ENCODE measurements at places on chromosomes 5 and 9.
A peak's percentile ranks its signal among the peaks of the same experiment; 100 is the strongest.

- DNase-seq = no peak
Observed at GRCh38 chr5:180069589-180070247, 1.8 kb downstream of the RNF130 start.

- no peak for DNase-seq
Observed at GRCh38 chr9:134536101-134536900, 105.3 kb upstream of the COL5A1 start.

GRCh38 chr9:84997472-84997871 is 327.9 kb downstream of the NTRK2 start:
- DNase-seq = no peak

GRCh38 chr9:89738137-89738932 is 133.5 kb downstream of the GADD45G start:
- DNase-seq = no peak

- DNase-seq = peak; percentile 42
Observed at GRCh38 chr9:86082870-86083269, 16.5 kb downstream of the GOLM1 start.

DNA sequence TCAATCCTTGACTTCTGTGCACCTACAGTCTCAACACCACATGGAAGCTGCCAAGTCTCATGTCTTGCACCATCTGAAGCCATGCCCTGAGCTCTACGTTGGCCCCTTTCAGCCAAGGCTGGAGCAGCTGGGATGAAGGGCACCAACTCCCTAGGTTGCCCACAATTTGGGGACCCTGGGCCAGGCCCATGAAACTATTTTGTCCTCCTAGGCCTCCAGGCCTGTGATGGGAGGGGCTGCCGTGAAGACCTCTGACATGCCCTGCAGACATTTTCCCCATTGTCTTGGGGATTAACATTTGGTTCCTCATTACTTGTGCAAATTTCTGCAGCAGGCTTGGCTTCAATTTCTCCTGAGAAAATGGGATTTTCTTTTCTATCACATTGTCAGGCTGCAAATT is 285.1 kb downstream of the DTWD2 start:
- DNase-seq = no peak

DNA sequence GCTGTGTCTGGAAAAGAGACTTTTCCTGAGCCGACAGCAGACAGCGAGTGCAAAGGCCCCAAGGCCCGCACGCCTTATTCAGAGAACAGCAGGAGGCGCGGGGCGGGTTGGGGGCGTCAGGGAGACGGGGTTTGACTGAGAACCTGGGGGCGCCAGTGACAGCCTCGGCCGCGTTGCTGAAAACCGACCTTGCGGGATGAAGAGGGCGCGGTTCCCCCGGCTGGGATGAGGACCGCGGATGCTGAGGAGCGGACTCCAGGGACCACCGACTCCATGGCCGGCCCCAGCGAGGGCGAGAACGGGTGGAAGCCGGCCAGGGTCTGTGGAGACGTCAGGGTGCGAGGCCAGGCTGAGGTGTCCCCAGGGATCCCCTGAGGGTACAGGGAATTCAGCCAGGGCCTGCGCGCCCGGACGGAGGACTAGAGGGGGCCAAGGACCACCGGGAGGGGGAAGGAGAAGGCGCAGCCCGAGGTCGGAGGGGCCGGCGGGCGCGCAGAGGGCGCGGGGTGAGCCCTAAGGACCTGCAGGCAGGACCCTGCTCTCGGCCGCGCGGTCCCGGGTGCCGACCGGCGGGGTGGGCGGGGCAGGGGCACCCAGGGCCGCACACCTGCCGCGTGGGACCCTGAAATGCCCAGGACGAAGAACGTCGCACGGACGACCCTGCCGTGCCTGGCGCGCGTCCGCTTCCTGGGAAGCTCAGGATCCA is 837 bp upstream of the AHRR start:
- DNase-seq = no peak

GRCh38 chr5:176187276-176188062 is 50.8 kb upstream of the SIMC1 start:
- no peak for DNase-seq

- DNase-seq = no peak
Observed at GRCh38 chr5:18466731-18467130, 832.5 kb downstream of the TAF11L14 start.

DNA sequence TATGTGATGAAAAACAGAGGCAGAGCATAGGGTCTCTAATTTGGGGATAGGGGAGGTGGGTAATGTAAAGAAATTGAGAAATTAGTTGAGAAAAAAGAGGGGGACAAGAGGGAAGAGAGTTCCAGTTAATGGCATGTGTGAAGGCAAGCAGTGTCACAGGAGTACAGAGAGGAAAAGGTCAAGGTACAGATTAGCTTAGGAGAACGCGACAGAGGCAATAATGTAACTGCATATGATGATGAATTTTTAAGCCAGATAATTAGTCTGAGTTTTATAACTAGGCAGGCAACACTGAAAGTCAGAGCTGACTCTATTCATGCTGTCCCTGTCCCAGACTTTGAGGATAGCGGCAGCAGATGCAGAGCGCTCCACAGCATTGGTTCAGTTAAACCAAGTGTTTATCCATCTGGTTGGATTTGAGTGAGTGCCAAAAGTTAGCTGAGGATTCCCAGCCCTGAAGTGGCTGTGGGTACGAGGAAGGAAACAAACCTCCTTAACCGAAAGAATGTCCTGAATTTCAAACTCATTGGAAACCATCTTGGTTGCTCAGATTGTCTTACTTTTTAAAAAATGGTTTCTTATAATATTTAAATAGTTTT is 315.2 kb downstream of the ARHGAP26 start:
- no peak for DNase-seq

GRCh38 chr5:127870914-127871313 is 167.7 kb downstream of the CCDC192 start:
- DNase-seq = peak; percentile 54

DNA sequence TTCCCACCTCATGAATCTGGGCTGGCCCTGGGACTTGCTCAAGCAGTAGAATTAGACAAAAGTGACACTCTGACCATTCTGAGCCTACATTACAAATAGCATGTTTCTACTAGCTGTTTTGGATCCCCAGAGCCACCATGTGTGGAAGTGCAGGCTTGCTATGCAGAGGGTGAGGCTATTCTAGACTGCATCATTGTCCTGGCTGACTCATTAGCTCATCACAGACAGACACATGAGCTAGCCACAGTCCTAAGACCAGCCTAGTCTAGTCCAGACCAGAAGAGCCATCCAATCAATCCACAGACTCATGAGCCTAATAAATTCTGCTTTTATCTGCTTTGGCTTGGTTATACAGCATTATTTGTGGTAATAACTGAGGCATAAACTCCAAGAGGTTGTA is 351.9 kb downstream of the PRELID2 start:
- DNase-seq = no peak

GRCh38 chr5:149456597-149457392 is 77.7 kb upstream of the IL17B start:
- no peak for DNase-seq

DNA sequence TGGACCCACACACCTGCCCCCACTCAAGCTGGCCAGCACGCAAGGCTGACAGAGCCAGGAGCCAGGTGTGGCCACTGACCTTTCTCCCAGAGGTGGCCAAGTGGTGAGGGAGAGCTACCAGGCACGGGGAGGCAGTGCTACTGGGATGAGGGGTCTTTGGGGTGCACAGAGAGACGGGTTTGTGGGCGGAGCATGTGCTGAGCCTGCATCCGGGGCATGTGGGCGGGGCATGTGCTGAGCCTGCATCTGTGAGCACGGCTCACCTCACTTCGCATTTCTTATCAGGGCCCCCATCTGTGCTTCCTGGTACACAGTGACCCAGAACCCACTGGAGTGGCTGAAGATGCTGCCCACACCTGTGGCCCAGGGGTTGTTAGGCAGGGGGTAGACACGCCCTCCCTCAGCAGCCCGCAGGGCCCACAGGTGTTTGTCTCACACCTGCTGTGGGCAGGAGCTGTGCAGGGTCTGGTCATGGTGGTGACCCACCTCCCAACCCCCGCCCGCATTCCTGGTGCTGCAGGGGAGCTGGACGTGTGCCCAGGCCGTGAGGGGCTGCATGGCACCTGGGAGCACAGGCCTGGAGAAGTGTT is 21.5 kb downstream of the CCDC187 start:
- DNase-seq = no peak

- no peak for DNase-seq
Observed at GRCh38 chr9:13705918-13706317, 426.4 kb upstream of the MPDZ start.

GRCh38 chr5:61417851-61418250 is 85.8 kb downstream of the ZSWIM6 start:
- DNase-seq = no peak

DNA sequence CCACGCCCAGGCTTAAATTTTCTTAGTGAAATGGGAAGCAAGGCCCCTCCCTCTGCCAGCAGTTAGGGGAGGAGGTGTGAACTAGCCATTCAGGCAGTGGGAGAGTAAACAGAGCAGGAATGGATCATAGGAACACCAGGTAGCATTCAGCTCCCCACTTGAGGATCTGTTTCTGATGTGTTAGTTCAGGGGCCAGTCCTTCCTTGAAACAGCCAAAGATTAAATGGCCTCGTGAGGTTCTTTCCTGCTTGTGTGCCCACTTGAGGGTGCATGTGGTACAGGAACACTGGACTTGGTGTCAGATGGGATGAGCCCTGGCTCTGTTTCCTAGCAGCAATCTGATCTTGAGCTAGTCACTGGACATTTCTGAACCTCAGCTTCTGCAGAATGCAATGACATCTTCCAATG is 21.2 kb downstream of the FAXDC2 start:
- no peak for DNase-seq

- no peak for DNase-seq
Observed at GRCh38 chr5:176446884-176447590, 1.1 kb upstream of the FAF2 start.

DNA sequence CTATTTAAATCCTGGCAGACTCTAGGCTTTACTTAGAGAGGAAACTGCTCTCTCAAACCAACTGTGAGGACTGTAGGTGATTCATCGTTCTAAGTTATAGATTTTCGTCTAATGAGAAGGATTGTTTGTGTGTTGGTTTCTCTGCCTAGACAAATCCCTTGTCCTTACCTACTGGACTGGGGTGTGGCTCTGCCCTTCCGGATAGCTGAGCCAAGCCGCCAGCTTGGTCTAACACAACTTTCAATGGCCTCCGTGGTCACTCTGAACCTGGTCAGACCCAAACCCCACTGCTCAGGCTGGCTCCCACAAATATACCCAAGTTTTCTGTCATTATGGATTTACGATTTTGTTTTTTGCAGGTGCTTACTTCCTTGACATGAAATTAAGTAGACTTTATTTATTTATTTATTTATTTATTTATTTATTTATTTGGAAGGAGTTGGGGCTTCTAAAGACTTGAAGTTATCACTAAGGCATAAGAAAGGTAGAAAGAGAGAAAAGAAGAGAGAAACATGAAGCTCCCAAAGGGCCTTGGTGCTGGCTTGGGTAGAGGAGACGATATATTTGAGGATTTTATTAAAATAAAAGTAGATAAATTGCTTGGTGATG is 19.0 kb downstream of the CARTPT start:
- DNase-seq = no peak

- DNase-seq = no peak
Observed at GRCh38 chr5:179326122-179326927, 18.9 kb downstream of the ADAMTS2 start.

- no peak for DNase-seq
Observed at GRCh38 chr9:127397646-127398274, 791 bp downstream of the SLC2A8 start.

DNA sequence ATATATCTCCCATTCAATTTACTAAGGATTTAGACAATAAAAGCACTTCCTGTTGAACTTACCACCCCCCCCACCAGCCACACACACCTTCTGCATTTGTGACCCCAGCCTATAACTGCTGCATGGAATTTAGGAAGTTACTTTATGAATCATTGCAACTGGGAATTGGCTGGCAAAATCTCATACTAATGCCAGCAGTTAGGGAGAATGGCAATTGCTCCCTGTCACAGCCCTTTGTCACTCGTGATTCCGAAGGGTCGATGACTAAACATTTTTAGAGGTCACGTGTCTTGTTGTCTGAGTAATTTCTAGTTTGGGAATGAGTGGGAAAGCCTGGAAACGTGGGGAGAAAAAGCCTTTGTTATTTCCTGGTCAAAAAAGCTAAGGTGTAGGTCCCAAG is 46.6 kb upstream of the PCA3 start:
- DNase-seq = no peak

DNA sequence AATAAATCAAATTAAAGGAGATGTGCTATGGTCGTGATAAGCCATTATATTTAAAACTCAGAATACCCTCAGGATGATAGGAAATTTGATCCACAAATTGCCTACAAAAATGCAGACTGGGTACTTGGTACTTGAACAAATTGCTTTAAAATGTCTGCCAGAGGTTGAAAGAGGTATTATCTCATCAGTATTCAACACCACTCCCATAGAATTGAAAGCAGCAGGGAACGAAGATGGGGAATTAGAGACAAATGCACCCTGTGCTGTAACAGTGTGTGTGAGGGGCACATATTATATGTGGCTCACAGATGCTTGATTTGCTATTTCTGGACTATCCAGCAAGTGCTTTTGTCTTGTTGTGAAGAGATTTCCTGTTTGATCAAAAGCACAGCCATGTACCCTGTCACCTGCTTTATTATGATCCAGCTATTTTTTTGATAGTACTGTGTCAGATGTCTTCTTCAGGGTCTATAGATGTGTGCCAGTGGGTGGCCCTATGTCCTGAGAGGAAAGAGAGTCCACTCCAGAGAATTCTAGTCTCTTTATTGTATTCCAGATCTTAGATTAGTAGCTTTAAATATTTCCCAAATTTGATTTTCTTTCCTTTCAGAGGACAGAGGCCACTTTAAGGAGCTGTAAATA is 120.1 kb downstream of the XRCC4 start:
- DNase-seq = no peak

GRCh38 chr5:180601591-180602480 is 10.5 kb upstream of the SCGB3A1 start:
- DNase-seq = no peak

GRCh38 chr9:81819859-81820546 is 108.2 kb upstream of the SPATA31D4 start:
- no peak for DNase-seq

GRCh38 chr5:71681296-71681695 is 37.8 kb upstream of the CARTPT start:
- DNase-seq = no peak

GRCh38 chr9:101093620-101094019 is 65.1 kb downstream of the PLPPR1 start:
- DNase-seq = no peak

DNA sequence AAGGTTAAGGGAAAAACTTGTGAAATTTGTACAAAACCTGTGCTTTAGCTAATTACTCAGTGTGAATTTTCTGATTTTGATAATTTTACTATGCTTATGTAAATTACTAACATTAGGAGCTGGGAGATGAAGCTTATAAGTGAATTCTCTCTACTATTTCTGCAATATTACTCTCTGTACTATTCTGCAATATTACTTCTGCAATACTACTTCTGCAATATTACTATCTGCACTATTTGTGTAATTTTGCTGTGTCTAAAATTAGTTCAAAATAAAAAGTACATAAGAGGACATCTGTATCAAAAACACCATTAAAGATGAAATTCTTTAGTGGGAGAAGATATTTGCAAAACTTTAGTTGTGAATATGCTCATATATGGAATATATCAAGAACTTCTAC is 62.9 kb downstream of the C9 start:
- DNase-seq = no peak

DNA sequence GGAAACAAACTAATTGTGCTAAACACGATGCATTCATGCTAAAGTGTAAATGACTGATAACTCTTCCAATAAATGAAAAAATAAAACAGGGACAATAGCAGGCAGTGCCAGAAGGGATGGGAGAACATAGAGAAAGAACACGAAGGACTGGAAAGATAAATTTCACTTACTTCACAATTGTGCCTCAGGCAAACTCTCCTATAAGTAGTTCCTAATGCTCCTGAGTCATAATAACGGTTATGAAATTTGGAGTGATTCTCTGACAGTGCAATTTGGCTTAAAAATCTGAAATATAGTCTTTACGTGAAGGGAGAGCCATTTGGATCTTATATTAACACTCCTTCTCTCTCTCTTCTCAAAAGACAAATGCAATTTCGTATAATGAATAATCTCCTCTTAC is 2218.5 kb downstream of the MAT2B start:
- no peak for DNase-seq
